Stimulated activated CD4-positive, alpha-beta T cell treated with anti-CD3 and anti-CD28 coated beads, Interleukin-2, amount 100 ng/mL, for 24 hours (primary cell): ENCODE measurements at places on chromosomes 5 and 9.

DNA sequence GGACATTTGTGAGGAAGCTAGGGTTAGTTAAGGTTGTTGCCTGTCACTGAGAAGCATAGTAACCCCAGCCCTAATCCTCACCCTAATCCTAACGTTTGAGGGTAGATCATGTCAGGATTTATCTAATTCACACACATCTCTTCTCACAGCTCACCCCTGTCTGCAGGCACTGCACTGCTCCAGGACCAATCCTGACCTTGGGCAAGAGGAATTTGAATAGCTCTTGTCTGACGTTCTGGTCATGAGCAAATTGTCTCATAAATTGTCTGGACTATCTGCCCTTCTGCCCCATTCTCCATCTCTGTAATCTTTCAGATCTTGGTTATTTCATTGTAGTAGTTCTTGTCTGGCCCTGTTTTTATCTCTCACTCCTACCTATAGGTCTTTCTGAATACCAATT, 18.7 kb downstream of the CRHBP start:
- no peak for DNase-seq

GRCh38 chr9:93586290-93587057, 10.1 kb downstream of the PHF2 start:
- no peak for DNase-seq

DNA sequence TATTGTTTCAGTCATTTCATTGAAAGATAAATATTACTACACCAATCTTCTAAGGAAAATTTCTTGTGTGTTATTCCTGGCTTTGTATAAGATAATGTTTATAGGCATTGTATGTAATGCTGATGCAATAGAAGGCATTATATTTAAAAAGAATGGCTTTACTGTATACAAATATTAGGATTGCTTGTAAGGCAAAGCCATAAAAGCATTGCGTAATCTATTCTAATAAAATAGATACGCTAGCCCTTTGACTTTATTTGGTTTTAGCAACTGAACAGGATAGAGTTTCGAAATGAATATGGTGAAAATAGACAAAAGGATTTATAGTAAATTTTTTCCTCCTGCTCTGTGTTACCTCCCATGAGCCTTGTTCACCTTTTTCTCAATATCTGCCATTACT, 5.5 kb upstream of the LYSMD3 start:
- no peak for DNase-seq

GRCh38 chr5:59204114-59204897, 621.4 kb downstream of the RAB3C start:
- no peak for DNase-seq

DNA sequence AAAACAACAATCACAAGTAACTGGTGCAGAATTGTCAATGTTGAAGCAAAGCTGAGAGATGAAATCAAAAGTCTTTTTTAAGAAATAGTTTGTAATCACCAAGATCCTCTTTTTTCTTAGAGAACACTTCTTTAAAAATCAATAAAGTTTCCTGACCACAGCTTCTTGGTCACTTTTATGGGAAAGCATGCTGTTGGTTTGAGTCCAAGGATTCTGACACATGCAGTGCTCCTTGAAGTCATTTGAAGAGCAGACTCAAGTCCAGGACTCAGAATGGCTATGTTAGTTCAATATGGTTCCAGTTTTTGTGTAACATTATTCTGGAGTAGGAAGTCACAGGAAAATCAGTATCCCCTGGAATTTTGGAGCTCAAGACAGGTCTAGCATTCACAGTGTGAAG, 480.6 kb downstream of the NR2F1-AS1 start:
- DNase-seq: no peak

DNA sequence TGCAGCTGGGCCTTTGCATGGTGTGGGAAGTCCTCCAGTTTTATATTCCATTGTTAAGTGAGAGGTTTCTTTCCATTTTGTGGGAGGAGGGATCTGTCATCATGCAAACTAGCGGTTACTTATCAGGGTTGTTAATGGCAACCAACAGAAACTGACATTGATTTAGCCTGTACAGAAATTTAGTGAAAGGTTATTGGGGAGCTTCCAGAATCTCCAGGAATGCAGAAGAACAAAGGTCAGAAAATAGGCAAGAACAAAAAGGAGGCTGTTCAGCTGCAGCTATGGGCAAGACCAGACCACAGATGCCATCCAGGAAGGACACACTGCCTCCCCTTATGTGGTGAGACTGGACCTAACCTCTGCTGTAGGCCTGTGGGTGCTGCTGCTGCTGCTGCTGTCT, 395.8 kb downstream of the KDM4C start:
- DNase-seq: no peak

GRCh38 chr5:71681296-71681695, 37.8 kb upstream of the CARTPT start:
- no peak for DNase-seq

GRCh38 chr5:52148679-52149078, 639.0 kb upstream of the ITGA1 start:
- DNase-seq: no peak

DNA sequence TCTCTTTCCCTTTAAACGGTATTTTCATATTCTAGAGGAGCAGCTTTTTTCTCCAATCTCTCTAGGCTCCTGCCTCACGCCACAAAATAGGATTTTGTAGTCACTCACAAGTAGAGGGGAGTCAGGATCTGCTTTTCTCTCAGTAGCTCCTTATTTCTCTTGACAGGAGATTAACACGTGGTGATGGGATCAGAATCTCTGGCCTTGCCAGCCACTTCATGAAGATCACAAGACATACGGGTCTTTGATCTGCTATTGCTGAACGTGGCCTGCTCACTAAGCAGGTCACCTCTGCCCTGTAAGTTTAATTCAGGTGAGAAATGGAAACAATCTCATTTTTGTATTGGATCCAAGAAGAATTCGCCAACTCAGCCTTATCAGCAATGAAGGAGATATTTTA, 257.5 kb downstream of the DIRAS2 start:
- DNase-seq: no peak

DNA sequence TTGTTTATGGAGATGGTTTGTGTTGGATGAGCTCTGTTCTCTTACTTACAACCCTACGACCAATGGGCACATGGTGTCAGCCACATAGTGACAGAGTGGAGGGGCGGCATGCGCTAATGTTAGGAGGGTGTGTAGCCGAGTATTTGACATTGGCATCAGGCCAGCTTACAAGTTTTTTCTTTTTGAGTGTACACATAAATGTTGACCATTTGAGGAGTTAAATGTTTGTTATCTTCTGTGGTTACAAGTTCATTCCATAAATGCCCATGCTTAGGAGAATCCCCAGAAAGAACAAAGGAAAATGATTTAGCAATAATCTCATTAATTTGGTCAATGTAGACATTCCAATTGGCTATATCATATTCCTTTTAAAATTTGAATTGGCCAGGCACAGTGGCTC, 180.1 kb upstream of the ELL2 start:
- DNase-seq: no peak

- no peak for DNase-seq
Observed at GRCh38 chr9:78370991-78371390, 74.1 kb downstream of the PSAT1 start.

DNA sequence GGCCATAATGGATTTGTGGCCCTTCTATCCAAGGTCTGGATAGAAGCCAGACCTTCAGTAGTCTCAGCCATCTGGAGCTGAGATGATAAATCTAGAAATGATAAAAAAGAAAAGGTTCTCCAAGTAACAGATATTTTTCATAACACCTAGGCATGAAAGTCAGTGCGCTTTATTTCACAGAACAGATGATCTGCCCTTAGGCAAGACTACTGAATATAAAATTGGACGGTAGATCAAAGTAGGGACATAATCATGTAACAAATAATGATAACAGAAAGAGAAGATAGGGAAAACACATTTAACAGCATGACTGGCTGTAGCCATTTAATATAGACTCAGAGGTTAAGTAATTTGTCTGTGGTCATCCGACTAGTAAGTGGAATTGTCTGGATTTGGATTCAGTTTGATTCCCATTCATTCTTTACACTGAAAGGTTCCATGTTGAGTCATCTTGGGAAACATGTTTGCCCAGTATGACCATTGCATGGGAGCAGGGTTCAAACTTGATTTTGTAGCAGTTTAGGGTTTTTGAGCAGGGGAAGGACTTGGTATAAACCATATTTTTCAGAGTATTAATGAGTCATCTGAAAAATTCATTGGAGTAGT, 4.1 kb upstream of the CAVIN4 start:
- no peak for DNase-seq

DNA sequence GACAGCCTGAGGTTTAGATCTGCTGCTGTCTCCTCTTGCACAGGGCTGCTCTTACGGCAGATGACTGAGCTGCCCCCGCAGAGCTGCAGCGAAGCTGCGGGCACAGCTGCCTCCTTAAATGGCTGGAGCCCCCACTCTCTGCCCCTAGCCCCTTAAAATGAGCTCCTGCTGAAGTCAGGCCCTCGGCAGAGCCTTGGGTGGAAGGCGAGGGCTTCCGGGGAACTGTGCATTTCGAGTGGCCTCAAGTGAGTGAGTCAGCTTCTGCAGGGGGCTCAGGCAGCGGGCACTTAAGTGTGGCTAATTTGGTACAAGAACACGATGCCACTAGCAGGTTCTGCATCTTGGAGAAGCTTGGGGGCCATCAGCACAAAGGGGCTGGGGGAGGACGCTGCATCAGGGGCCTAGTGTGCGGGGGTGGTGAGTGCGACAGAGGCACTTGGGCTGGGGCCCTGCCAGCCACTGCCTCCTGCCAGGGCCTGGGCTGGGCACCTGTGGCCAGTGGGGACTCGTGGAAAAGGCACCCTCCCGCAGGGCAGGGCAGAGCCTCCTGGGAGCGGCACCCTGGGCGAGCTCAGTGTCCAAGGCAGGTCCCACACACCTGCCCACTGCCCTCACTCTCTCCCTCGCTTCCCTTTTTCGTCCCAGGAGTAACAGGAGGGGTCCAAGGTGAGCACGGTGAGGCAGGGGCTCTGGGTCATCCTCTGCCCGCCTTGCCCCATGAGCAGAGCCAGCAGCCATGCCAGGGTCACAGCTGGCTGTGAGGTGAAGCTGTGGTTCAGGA, 28.8 kb upstream of the RNU6ATAC start:
- DNase-seq: no peak

DNA sequence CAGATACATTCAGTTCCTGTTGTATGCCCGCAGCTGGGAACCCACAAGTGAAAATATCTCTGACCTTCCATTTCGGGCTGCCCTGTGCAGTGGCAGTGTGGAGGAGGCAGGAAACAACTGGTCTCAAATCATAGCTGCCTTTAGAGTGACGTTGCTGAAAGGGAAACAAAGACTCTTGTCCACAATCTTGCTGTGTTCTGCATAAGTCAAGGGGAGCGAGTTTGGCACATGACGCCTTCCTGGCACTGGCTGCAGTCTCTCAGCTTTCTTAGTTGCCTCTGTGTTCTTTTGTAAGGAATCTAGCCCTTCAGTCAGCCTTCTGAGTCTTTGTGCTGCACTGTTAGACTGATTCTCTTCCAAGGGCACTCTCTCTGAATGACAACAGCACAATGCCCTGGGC, 24.0 kb downstream of the ADAMTS16 start:
- no peak for DNase-seq
